ENCODE measurements at places on chromosomes 4 and X.

GRCh38 chr4:75007891-75008290 is 75.0 kb downstream of the PARM1 start:
- DNase-seq = no peak

- no peak for DNase-seq
Observed at GRCh38 chr4:57113870-57114269, 3.7 kb upstream of the IGFBP7 start.

DNA sequence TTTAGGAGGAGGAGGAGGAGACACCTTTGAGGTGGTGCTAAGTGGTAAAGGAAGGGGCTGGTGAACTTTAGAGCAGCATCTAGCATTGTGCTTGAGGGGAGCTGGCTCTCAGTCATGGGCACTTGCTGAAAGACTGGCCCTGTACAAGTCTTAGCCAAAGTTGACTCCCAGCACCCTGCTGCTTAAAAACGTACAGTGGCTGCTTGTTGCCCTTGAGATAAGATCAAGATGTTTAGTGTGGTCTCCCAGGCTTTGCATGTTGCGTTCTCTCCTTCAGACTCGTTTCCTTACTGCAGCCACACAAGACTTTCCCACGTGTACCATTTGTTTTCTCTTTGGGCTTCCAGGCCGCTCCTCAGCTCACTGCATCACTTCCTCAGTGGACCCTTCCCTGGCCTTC is 1.8 kb downstream of the MED28 start:
- no peak for DNase-seq

DNA sequence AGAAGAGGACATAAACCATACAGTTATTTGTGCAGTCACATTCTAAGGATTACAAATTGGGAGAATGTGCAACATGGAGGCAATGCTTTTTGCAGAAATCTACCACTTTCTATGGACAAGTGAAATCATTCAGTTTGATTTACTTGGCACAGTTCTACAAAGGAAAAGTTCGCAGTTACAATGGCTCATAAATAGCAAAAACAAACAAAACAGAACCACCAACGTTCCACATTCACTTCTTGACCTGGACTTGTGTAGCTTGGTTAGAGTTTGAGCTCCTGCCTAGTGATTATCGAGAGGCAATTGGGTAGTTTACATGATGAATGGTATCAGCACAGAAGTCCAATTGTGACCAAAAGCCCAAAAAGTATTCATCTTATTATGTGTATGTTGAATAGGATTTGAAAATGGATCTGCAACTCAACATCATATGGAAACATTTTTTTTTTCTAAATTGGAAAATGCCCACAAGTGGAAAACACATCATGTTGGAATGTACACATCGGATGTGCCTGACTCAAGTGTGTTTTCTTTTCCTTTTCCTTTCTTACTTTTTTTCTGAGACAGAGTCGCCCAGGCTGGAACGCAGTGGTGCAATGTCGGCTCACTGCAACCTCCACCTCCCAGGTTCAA is 123.8 kb downstream of the LUZP4 start:
- no peak for DNase-seq

DNA sequence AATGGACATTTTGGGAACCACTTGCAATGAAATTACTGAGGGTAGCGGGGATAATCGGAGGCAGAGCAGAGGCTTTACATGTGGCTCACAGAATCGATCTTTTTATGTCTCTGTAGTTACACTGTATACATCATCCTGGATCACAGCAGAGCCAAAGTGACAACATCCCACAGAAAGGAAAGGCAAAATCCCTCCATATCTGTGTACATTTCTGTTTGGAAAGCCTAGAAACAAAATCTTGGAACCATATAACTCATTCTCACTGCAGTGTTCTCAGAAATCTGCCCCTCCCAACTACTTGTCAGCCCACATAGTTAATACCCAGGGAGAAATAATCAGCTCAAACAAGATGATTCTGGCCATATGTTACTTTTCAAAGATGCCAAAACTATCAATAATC is 211.6 kb downstream of the DCLK2 start:
- DNase-seq = no peak

DNA sequence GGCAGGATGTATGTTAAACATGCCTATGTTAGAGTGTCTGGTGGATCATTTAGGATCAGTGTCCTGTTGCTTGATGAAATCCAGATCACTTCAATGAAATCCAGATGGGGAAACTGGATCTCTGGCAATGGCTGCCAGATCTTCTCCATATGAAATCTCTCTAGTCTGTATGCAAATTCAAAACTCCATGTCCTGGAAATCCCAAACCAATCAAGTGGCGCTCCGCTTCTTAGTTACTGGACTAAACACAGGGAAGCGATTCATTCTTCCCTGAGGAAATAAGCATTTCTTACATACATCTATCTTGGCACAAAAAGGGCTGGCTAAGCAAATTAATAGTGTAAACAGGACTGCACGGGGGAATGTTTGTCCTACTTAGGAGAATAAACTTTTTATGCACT is 94.9 kb downstream of the HDAC8 start:
- no peak for DNase-seq

DNA sequence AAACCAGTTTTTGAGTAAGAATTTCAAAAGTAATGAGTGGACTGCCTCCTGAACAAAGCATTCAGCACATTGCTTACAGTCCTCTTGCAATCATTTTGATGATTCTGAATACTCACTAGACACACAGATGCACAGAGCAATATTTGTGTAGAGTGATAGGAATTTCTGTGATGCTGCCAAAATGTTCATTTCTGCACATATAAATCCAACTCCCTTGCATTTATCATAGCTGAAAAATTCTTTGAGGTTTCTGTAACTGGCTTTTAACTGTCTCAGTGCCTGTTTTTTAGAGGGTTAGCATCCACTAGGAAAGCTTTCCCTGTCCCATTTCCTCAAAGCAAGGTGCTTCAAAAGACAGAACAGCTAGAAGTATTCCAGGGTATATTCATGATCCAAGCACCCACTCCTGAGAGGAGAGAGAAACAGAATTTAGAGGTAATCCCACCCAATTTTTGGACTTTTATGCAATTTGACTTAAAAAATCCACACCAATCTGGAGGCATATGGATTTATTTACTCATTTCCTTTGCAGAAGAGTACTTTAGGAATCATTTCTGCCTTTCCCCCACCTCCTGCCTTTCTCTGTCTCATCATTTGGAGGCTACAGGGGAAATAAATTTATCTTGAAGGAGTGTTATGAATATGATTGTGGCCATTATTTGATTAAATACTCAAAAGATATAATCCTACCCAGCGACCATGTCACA is 234.5 kb upstream of the SLIT2 start:
- DNase-seq = no peak

GRCh38 chr4:108415389-108415788 is 205.0 kb upstream of the RPL34 start:
- no peak for DNase-seq

DNA sequence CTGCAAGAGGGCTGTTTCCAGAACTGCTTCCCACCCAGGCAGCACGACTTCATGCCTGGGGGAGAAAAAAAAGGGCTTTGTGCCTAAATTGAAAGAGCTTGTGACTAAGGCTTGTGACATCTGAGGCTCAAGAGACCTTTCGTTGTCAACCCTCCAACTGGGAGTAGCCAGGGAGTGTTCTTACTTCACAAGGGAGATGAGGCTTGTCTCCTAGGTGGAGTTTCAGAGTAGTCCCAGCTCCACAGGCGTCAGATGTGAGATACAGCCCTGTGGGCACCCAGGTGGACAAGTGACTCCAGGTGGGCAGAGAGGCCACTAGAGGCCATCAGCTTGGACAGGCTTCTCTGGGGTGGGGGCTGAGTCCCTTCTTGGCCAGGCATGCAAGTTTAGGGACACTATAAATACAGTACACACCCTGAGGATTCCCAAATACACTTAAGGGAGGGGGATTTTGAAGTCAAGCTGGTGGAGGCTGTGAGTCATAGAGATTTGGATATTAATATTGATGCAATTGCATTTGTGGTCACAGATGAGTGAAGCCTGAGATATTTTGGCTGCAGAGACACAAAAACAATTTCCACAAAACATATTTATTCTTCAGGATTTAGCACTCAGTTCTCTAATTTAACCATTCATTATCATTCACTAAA is 40.1 kb upstream of the SETD7 start:
- DNase-seq = no peak

DNA sequence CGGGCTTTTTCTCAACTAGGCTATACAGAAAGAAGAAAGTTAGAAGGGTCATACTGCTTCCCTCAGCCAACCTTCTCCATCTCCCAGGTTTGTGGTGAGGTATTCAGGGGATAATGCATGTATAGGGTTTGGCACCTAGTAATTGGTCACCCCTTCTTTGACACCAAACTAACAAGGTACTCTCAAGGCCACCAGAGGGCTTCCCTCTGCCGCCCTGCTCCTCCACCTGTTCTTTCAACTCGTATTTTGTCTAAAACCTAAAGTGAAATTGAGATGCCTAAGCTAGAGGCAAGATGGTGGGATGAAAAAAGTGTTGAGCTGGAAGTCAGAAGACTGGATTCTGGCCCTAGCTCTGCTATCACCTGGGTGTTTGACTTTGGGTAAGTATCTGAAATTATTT is 22.0 kb downstream of the CT47C1 start:
- DNase-seq = no peak

GRCh38 chr4:2334826-2335728 is 73.2 kb upstream of the MXD4 start:
- peak; percentile 17 for DNase-seq

GRCh38 chrX:23720117-23720677 is 22.9 kb downstream of the ACOT9 start:
- no peak for DNase-seq

GRCh38 chr4:88729146-88729760 is 31.6 kb upstream of the NAP1L5 start:
- no peak for DNase-seq

GRCh38 chrX:135707880-135708279 is 5.6 kb upstream of the CT45A1 start:
- peak; percentile 17 for DNase-seq

DNA sequence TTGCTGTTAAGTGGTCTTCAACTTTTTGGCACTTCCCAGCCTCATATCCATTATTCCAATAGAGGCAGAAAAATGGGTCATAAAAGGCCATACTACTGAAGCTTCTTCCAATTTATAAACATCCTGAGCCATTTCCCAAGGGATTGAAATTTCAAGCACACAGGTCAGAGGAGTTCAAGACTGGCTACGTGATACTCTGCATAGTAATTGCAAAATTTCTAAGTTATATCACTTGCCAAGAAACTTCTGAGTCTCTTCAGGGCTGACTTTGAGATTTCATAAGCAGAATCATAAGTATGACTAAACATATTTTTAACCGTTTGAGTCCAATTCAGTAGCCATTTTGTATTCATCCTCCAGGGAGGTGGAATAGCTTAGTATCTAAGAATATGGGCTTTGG is 75.6 kb upstream of the RXFP1 start:
- DNase-seq = no peak

- peak; percentile 26 for DNase-seq
Observed at GRCh38 chr4:181569553-181569952, 673.6 kb upstream of the TENM3 start.
